ENCODE measurements at places on chromosomes 3 and 15. TPM values are rescaled to one million over a fixed set of nuclear protein-coding genes. Genes with fewer than 3 reads are reported as not detected.

Gene RASGRP1
- total RNA-seq: 14.5 TPM

Gene GOLGA8G
- total RNA-seq: not detected

Gene CAV3
- not detected for total RNA-seq

Gene C2CD4A
- total RNA-seq: under 0.01 TPM

Gene PATL2
- total RNA-seq: not detected

Gene RASGRF1
- total RNA-seq: 26.1 TPM

Gene ROBO1
- 193 TPM for total RNA-seq

Gene KBTBD12
- total RNA-seq: 1.8 TPM

Gene FAM81A
- total RNA-seq: 22.6 TPM

Gene MOBP
- 0.92 TPM for total RNA-seq

Gene MITF
- total RNA-seq: 4.4 TPM

Gene MYL3
- total RNA-seq: 1.2 TPM

Gene MORC1
- total RNA-seq: 0.23 TPM

Gene ATP13A4
- total RNA-seq: 30.7 TPM

Gene PROK2
- 5.5 TPM for total RNA-seq

Gene OR5H6
- not detected for total RNA-seq

Gene LRRN1
- 61.1 TPM for total RNA-seq
